Astrocyte of the hippocampus (primary cell): ENCODE measurements at places on chromosomes 13 and 19.

DNA sequence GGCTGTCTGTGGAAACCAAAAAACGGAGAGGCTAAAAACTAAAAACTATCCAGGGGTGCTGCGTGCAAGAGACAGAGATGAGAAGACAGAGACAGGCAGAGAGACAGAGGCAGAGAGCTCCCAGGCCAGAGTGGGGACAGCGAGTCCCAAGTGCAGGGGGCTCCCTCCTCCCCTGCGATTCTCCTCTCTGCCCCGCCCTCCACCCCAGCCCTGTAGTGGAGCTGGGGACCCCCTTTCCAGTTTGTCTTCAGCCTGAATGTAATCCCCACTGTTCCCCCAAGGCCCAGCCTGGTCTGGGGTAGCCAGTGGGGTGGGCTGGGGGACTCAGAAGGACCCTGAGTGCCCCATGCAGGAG is 2.0 kb downstream of the NFIC start:
- DNase-seq: no peak

DNA sequence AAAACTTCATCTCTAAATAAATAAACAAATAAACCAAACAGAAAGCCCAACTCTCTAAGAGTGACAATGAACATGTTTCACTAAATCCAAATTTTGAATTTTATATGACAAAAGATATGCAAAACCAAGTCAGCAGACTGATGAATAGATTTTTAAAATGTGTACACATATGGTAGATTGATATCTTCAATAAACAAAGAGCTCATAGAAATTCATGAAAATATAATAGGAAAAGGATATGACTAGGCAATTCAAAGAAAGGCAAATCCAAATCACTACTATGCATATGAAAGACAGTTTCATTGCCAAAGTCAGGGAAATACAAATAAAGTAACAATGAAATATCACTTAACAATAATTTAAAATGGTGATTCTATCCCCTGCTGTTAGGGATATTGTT is 63.7 kb upstream of the NBEA start:
- DNase-seq: no peak

- peak; percentile 96 for DNase-seq
Observed at GRCh38 chr19:8342684-8343482, at the start of gene KANK3. Gene KANK3 (minus strand): TSS chr19:8343262. CDS start chr19:8337828, 5,434 bp downstream.

DNA sequence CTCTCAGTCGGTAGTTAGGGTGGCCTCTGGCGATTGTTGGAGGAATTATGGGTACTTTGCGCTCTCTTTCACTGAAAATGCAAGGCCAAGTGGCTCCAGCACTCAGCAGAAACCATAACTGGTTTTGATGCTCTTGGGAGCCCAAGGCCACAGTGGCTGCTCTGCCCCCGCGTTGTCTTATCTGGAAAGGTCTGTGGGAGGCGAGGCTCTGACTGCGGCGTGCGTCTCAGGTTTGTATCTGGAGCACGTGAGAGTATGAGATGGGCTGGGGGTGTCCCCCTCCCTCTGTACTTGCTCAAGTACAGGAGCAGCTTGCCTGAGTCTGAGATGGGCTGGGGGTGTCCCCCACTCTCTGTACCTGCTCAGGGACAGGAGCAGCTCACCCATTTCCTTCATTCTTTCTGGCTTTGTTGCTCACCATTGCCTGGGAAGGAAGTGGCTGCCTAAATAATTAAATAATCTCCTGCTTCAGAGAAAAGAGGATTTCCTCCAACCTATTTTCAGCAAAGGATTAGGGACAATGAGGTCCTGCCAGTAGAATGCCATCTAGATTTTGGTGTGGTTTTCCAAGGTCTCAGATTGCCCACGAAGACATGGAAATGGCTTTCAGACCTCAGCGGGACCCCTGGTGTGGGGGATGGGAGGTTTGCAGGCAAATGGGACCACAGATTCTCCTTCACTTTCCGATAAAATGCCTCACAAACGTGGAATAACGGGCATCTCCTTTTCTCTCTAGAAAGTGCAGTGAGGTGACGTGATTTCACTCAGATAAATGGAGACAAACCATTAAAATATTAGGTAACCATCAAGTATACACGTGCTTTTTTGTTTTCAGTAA is 14.7 kb downstream of the ATP11A start:
- DNase-seq: no peak

DNA sequence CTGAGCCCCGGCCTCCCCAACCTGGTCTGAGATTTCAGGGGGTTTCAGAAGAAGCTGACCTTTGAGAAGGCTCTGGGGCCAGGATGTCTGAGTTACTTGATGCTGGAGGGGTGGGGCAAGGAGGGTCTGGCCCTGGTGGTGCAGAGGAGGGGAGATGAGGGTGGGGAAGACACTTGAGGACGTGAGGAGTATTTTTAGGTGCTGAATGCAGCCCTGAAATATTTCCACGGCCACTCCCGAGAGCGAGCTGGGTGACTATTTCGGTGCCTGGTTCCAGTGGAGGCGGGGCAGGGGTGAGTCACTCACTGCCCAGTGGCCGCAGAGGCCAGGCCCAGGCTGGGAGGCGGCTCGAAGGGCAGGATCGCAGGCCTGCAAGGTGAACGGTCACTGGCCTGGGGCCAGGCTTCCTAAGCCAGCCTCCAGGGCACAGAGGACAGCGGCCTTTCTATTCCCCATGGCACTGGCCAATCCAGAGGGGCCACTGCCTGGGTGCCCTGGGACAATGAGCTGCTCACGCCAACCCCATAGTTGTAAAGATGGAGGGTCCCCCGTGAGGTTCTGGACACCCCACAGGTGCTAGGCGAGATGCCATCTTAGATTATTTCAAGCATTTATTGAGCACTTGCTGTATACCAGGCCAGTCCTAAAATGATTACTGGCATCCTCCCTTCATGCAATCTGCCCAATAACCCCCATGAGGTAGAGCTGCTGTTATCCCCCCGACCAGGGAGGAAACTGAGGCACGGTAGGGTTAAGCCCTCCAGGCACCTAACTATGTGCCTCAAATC is 19.7 kb upstream of the JUND start:
- DNase-seq: peak; percentile 58

DNA sequence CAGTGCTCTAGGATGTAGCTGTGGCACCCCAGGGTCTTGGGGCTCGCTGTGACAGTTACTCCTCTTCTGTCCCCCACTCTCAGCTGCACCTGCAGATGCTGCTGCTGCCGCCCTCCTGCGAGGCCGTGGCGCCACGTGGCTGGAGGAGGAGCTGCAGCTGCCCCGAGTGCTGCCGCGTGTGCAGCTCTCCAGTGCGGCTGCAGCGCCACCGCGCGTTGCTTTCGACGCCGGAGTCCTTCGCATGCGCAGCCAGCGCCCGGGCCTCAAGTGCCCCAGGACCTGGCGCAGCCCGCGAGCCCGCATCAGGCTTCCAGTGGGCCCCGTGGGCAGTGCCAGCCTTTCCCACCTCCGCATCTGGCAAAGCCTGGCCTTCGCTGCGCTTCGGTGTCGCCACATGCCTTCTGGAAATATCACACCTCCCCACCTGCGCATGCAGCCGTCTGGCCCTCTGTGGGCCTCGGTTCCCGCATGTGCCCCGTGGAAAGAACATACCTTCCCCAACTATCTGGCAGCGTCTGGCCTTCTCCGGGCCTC is 692 bp upstream of the ZNF580 start:
- DNase-seq: peak; percentile 82

GRCh38 chr19:35328851-35329285 is at the start of gene CD22:
Gene CD22 (plus strand): TSS chr19:35329187. CDS start chr19:35332041, 2,854 bp downstream.
- DNase-seq: no peak

DNA sequence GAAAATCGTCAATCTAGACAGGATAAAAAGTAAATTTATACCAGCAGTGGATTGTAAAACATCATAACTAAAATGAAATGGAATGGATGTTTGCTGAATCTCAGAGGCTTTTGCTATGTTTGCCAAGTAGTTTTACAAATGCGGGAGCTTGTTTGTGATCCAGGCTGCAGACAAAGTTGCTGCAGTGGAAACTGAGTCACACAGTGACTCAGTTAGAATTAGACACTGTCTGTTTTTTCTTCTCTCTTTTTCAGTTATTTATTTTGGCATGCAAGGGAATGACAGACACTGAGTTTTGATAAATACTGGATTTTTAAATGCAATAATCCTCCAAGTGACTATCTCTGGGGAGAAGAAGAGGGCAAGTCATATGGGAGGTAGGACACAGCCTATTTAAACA is 4.6 kb upstream of the PNMA8A start:
- DNase-seq: no peak

- DNase-seq: peak; percentile 77
Observed at GRCh38 chr13:23609414-23609760, 39.2 kb downstream of the TNFRSF19 start.

DNA sequence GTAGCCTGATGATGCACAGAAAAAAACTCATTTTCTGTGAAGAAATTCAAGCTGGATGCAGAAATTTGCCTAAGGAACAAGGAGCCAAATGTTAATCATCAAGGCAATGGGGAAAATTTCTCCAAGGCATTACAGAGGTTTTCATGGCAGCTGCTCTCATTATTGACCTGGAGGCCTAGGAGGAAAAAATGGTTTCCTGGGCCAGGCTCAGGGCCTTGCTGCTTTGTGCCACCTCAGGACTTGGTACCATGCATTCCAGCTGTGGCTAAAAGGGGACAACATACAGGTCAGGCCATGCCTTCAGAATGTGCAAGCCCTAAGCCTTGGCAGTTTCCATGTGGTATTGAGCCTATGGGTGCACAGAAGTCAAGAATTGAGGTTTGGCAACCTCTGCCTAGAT is 1320.1 kb upstream of the MIR17HG start:
- no peak for DNase-seq

- peak; percentile 85 for DNase-seq
Observed at GRCh38 chr19:1214862-1215731, 9.5 kb downstream of the STK11 start.

DNA sequence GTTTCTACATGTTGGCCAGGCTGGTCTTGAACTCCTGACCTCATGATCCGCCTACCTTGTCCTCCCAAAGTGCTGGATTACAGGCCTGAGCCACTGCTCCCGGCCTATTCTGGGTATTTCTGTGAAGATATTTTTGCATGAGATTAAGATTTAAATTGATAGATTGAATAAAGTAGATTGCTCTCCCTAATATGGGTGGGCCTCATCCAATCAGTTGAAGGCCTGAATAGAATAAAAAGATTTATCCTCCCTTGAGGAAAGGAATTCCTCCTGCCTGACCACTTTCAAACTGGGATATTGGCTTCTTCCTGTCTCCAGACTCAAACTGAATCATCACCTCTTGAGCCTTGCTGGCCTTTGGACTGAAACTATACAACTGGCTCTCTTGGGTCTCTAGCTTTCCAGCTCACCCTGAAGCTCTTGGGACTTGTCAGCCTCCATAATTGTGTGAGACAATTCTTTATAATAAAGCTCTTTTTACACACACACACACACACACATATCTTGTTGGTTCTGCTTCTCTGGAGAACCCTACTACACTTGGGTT is 36.1 kb upstream of the CXCL17 start:
- no peak for DNase-seq

DNA sequence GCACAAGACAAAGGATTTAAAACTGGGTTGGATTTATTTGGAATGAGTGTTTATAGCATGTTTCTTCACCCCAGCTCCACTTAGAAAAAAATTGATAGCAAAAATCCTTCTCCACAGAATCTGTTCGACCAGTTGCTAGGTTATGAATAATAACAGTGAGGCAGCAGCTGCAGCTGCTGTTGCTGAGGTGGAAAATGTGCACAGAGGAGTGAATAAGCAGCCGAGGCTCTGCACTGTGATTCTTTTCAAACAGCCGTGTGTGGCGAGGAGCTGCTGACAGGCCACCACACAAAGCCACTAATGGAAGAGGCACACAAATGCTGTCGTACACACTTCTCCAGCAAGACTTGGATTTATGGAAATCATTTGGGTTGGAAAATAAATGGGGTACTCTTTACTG is 6.4 kb upstream of the RASL11A start:
- DNase-seq: peak; percentile 72

DNA sequence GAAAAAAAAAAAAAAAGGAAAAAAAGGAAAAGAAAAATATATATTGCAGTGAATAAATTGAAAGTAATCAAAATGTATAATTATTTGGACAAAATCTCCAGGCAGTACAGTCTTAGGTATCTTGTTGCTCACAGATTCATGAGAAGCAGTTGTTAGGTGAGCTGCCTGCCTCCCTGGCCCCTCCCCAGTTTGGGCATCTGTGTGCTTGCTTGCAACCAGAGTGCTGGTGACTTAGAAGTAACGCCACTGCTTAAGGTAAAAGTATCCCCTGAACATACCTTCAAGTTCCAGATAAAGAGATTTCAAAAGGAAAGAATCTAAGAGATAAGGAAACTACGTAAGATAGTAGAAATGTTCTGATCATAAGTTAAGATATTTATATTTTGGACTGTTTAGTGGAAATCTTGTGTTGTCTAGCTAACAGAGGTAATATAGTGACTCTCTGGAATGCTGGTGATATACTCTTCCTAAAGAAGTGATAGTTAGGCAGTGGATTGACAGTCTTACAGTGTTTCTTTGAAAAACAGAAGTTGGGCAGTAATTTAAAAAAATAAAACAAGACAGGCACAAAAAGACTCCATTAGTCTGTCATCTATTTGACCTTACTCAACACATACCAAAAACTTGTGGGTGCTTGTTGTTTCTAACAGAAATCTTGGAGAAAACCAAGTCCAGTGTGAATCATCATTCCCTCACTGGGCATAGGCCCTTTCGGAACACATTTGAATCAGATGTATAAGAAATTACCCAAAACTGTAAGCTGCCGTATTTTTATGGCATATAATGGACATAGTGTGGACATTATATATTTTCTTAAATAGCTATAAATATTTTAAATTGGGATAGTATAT is 38.3 kb upstream of the KCTD4 start:
- peak; percentile 58 for DNase-seq

- DNase-seq: no peak
Observed at GRCh38 chr13:103030776-103031175, 35.4 kb downstream of the SLC10A2 start.

DNA sequence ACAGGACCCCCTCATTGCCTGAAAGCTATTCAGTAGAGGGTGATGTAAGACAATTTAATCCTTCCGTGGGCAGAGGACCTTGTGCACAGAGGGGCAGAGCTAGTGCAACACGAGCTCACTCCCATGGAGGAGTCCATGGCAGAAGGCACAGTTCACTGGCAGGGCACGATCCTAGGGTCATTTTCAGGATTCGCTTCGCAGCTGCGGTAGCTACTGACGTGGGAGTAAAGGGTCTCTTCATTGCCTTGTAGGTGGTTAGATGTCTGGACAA is 207.8 kb downstream of the FOXO1 start:
- no peak for DNase-seq

DNA sequence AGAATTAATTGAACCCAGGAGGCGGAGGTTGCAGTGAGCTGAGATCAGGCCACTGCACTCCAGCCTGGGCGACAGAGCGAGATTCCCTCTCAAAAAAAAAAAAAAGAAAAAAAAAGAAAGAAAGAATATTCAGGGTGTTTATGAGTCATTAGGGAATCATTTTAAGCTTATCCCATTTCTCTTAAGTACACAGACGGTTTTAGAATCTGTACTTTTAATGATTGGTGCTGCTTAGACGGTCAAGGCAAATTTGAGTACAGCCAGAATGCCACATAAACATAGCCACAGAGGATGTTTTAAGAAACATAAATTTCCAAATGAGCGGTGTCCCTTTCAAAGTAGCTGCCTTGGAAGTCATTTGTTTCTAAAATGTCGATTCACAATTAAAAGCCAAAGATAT is 2.6 kb downstream of the SPRYD7 start:
- peak; percentile 7 for DNase-seq
